ENCODE measurements at places on chromosomes 6 and 20.

DNA sequence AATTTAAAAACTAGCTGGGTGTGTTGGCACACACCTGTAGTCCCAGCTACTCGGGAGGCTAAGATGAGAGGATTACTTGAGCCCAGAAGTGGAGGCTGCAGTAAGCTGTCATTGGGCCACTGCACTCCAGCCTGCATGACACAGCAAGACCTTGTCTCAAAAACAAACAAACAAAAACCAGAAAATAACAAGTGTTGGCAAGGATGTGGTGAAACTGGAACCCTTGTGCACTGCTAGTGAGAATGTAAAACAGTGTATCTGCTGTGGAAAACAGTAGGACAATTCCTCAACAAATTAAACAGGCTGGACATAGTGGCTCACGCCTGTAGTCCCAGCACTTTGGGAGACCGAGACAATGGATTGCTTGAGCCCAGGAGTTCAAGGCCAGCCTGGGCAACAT is 3.5 kb downstream of the UQCC1 start:
- DNase-seq = no peak

- no peak for DNase-seq
These were observed 137.7 kb upstream of the DEFB112 start for GRCh38 chr6:50187351-50187921.

DNA sequence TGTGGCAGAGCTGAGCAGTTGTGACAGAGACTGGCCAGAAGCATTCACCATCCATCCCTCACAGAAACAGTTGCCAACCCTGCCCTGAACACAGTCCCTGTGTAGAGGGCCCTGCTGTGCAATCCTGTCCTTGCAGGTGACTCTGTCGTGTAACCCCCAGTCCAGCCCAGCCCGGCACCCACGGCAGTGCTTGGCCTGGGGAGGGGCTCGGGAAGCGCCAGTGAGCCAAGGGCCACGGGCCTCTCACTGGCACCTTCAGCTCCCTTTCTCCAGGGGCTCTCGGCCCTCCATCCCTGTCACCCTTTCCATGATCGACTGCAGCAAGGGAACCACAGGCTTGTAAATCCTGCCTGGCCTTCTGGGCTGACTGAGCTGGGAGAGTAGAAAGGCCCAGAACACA is 53.0 kb downstream of the RRBP1 start:
- DNase-seq = no peak

DNA sequence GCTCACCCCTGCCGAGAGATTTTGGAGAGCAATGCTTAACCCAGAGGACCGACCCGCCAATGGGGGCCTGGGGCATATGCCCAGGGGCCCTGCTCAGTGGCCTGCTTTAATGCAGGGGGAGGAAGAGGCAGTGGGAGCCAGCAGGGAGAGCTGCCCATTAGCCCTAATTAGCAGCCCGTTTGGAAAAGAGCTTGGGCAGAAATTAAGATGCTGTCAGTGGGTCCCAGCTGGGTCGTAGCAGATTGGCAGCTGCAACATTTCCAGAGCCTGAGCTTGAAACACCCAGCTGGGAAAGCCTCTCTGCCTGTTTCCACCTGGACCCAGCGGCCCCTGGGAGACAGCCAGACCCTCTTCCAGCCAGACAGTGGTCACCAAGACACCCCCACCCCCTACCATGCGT is 39.5 kb downstream of the CD40 start:
- no peak for DNase-seq
